ENCODE measurements at places on chromosomes 2 and 18.

GRCh38 chr2:15642011-15642814 lies 50.5 kb downstream of the DDX1 start:
- DNase-seq = no peak

DNA sequence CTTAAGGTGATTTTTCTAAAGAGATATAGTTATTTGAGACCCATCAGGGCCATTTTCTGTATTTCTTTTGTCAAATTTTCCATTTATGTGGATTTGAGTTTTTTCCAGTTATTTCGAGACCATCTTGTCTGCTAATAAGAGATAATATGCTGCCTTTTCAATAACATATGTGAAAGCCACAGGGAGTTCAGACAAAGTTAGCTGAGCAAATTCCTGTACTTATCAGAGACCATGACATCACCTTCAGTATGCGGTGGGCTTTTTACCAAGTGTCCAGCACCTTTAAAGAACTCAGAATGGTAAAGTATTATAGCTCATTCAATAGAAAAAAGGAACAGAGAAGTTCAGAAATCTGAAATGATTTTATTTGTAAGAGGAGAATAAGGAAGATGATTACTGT lies 11.7 kb downstream of the MAPK4 start:
- DNase-seq = no peak

GRCh38 chr2:202161151-202161835 lies 77.1 kb downstream of the SUMO1 start:
- DNase-seq = no peak

DNA sequence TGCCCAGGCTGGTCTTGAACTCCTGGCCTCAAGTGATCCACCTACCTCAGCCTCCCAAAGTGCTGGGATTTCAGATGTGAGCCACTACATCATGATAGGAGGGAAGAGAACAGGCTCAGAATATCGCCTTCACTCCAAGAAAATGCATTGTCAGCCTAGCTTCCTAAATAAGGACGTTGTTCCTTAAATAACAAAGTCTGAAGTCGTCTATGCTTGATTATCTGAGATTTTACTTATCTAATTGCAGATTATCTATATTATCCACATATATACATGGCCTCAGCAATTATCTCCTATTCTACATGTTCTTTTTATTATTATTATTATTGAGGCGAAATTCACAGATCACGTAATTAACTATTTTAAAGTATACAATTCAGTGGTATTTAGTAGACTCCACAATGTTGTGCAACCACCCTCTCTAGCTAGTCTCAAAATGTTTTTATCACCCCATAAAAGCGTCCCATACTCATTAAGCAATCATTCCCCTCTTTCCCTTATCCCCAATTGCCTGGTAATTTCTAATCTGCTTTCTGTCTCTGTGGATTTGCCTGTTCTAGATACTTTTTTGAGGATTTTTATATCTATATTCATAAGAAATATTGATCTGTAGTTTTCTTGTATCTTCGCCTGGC lies 95.1 kb upstream of the RFX8 start:
- no peak for DNase-seq

DNA sequence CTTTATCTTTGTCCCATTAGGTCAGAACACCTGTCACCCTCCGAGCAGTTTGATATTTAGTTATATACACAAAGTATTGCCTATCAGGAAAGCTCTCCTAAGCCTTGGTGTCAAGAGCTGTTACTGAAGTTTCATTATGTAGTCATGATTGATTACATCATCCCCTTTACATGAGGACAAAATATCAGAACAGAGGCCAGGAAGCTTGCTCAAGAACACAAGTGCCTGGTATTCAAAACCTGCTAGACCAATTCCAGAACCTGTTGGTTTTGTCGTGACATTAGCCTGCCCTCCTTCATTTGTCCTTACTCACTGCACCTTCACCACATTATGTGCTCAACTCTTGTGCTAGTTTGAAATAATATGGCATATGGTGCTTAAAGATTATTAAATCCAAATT lies 377.1 kb downstream of the CDH19 start:
- peak; percentile 85 for DNase-seq
